Activated CD4-positive, alpha-beta T cell treated with anti-CD3 and anti-CD28 coated beads, Interleukin-10, Interleukin-2, amounts not matched to agents 100 ng/mL and 50 ng/mL, durations not matched to agents 16 hours and 8 hours (primary cell): ENCODE measurements at places on chromosomes 3 and 15.
A peak's percentile ranks its signal among the peaks of the same experiment; 100 is the strongest.

DNA sequence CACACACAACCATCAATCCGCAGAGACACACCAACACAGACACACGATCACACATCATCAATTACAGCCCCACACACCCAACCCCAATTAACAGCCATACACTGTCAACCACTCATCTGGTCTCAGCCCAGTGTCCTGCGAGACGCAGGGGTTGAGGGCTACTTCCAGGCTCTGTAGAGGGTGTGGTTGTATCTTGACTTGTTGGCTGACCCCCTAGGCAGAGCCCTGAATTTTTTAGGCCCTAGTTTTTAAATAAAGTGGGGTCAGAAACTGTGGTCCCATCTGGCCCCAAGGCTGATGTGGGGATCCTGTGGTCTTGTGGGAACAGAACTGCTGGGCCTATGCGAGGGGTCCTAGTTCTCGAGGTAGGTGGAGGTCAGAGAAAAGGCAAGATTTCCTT is 9.2 kb downstream of the VILL start:
- DNase-seq: no peak

GRCh38 chr3:62911526-62911925 is 36.3 kb upstream of the CADPS start:
- DNase-seq: no peak

GRCh38 chr3:12742330-12743107 is 16.5 kb downstream of the TMEM40 start:
- DNase-seq: no peak

DNA sequence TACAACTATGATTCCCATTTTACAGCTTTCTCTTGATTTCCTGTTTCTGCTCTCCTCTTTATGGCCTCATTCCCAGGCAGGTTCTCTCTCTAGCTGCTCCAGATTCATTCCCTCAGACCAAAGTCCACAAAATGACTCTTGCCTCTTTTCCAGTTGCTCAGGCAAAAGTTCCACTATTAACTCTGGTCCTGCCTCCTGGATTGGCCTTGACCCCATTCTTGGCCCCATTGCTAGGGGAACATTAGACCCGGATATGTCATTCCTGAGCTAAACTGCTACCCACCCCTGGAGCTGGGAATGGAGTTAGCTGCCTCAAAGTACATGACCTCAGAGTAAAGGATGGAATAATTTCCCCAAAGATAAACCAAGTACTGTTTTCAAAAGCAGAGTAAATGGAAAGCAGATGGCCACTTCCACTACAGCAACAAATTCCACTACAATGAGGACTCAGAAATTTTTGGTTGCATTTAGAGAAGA is 73.0 kb upstream of the GAP43 start:
- DNase-seq: no peak

DNA sequence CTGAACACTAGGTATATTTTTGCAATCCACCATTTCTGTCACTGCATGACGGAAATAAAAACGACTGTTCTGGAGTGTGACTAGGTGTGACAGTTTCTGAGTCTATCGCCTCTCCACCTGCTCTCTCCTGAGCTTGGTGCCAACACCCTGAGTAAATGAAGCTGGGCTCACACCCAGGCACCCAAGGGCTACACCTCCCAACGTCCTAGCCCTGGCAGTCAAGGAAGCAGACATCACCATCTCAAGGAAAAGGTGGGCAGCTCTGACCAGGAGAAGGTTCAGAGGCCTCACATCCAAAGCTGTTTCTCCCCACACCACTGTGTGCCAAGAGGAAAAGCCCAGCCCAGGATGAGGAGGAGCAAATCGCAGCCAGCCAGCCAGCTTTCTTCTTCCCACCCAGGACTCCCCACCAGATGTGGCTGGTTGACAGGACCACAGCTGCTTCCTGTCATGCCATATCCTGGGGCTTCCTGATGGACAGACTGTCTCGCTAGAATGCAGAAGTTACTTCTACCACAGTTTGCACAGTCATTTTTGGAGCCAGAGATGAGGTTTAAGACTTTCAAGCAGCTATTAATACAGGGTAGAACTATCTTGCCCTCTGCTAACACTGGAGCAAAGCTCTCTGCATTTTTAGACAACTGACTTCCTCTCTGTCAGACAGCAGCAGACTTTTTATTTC is 3.3 kb downstream of the SCAMP2 start:
- peak; percentile 95 for DNase-seq

GRCh38 chr3:194244167-194244566 is 107.0 kb downstream of the CPN2 start:
- DNase-seq: no peak

- DNase-seq: no peak
These were observed 101.6 kb upstream of the ANKRD28 start for GRCh38 chr3:15899388-15899787.

DNA sequence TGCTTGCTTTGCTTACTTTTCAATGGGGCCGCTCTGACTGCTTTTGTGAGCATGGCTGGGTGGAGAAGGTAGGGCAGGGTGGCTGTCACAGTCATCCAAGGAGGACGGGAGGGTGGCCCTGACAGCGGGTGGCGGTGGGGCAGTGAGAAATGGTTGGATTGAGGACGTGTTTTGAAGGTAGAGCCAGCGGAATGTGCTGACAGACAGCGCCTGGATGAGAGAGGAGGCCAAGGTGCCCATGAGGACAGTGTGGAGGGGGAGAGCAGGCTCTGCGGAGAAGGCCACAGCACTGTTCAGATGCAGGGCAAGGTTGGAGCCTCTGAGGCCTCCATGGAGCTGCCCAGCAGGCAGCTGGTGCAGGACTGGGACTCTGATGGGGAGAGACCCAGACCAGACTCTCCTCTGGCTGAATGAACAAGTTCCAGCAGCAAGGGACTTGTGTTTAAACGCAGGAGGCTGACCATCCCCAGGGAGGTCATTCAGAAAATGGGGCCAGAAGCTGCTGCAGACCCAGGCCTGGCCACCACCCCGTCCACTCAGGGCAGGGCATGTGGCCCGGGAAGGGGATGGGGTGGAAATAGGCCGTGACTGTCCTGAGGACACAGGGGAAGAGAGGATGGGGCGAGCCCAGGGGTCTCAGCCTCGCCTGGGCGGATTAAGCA is 120.3 kb upstream of the PRR20G start:
- no peak for DNase-seq

DNA sequence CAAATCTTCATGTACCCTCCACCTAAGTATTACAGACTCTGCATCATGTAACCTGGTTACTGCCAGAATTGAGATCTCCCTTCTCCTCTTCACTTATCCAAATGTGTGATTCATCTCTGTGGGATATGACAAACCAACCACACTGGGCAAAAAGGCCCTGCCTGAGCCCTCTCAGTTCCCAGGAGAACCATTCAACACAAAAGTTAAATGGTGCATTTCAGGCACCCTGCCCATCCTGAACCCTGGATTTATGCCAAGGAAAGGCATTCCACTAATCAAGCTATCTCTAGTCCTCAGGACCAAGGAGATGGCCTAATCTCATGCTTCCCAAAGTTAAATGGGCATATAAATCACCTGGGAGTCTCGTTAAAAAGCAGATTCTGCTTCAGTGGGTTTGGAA is 108.5 kb downstream of the TNIK start:
- no peak for DNase-seq

DNA sequence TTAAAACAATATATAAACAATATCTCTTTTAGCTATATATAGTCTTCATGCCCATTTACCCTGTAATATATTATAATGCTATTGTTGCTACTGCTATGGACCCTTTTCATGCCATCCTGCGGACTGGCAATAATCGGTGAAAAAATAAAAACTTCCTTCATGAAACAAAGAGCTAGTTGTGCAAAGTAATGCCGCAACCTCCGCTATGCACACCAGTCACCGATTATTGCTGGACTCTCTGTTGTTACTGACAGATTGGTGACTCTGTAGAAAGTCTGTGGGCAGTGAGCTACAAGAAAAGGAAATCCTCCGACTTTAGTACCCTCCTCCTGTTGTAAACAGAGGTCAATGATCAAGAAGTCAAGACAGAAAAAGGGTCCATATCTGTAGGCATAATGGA is 17.9 kb upstream of the ICE2 start:
- DNase-seq: no peak

- no peak for DNase-seq
These were observed 1.2 kb downstream of the PLOD2 start for GRCh38 chr3:146159616-146160320.

DNA sequence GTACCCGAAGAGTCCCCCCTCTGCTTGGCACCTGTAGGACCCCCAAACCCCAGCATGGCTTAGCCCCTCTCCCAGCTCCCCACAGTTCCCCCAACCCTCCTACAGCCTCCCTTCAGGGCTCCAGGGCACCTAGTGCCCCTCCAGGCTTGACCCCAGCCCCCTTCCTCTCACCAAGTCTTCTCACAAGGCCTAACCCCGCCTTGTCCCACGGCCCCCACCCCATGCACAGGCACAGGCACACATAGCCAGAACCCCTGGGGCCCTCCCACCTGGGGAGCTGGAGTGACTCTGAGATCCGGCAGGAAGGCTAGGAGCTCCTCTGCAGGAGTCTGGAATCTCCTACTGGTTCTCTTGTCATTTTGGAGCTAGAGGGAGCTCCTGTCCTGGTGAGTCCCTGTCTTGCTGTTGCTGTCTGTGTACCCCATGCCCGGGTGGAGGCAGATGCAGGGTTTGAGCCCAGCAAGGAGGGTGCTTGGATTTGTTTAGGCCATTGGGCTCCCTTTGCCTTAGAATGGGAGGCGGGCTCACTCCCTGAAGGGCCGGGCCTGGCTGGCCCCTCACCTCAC is 39.6 kb downstream of the KLF13 start:
- no peak for DNase-seq

DNA sequence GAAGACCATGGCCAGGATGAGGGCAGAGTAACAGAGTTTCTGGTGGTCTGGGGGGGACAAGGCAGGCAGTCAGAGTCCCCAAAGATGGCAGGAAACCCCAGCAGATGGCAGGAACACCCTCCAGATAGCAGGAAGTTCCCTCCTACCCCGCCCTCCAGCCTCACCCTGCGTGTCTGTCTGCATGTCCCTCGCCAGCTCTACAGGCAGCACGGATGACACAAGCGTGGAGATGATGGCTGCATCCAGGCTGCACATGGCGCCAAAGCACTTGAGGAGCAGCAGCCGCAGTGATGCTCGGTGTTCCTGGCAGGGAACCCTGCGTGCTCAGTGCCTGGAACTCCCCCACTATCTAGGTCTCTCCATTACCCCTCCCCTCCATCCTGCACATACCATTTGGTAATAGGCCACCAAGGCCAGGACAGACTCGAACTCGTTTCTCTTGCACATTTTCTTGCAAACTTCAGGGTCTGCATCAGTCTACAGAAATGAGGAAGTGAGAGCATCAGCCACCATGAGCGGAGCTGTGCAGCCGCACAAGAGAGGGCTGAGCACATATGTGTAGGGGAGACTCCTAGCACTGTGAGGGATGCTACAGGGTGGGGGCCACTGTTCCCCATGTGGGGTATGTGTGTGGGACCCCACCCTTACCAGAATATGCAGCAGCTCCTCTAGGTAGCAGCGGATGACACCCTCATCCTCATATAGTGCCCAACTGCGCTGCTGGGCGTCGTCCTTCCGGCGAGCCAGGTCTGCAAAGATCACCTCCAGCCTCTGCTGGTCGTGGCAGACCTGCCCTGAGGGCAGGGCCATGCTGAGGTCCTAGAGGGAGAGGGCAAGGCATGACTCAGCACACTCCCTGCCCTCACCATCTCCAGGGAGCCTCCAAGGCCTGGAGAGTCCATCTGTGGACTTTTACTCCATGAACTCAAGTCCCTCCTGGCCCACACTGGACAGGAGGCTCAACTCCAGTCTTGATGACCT is 6.0 kb downstream of the NCKIPSD start:
- no peak for DNase-seq

DNA sequence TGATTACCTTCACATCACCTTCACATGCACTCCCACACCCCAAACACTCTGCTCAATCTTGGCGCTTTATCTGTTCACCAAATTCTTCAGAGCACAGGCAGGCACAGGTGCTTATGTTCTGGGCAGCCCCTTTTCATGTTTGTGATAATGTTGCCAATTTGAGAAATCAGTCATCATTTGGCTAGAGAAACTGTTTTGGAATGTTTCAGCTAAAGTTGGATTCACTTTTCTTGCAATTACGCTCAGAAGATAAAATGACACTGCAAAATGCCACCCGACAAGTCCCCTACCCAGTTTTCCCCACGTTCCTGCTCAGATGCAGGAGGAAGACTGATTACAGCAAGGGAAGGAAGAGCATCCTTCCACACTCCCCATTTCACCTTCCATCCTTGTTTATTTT is 192.9 kb upstream of the LRRN1 start:
- no peak for DNase-seq

GRCh38 chr3:141070727-141071357 is 19.7 kb downstream of the SPSB4 start:
- no peak for DNase-seq

GRCh38 chr15:69849232-69849610 is 248.5 kb downstream of the TLE3 start:
- no peak for DNase-seq

GRCh38 chr3:8869613-8870012 is 93.7 kb downstream of the RAD18 start:
- no peak for DNase-seq

DNA sequence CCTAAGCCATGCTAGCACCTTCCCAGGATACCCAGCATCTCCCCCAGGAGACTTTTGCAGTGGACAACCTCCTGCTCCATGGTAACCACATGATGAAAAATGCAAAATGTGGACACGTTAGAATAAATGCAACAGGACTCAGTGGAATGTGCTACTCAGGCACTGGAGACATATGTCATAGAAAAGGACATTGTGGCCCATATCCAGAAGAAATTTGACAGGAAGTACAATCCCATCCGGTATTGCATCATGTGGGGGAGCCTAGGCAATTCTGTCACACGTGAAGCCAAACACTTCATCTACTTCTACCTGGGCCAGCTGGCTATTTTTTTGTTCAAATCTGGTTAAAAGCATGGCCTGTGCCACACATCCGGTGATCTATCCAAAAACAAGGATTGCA is 227.2 kb upstream of the GPR149 start:
- no peak for DNase-seq

GRCh38 chr3:133289322-133289721 is 110.5 kb upstream of the BFSP2 start:
- no peak for DNase-seq

DNA sequence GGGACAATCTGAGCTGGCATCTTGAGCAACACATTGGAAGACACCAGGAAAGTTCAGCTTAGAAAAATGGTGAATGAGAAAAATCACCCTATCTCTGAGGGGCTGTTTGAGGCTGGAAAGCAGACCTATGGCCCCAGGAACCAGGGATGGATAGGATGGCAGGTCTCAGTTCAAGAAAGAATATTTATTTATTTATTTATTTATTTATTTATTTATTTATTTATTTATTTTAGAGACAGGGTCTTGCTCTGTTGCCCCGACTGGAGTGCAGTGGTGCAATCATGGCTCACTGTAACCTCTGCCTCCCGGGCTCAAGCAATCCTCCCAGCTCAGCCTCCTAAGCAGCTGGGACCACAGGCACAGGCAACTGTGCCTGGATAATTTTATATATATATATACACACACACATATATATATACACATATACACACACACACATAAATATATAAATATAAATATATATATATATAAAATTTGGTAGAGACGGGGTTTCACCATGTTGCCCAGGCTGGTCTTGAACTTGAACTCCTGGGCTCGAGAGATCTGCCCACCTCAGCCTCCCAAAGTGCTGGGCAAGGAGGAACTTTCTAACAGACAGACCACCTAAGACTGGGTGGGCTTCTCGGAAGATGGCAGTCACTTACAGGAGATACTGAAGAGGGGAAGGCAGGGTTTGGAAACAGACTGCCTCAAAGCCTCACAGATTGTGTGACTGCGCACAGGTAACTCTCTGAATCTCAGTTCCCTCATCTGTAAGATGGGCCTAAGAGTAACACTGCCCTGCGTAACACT is 29.7 kb downstream of the CCDC13 start:
- no peak for DNase-seq
